Left kidney (tissue), 8 donors: ENCODE measurements at places on chromosomes 5 and 9. TPM values are rescaled to one million over a fixed set of nuclear protein-coding genes. Genes with fewer than 3 reads are reported as not detected.

The INIP gene
- polyA plus RNA-seq, result 35.7 TPM

The SPRY4 gene
- 30.1 TPM for polyA plus RNA-seq

The ANKH gene
- 10.5 TPM for polyA plus RNA-seq

The PCDHGB3 gene
- 2.8 TPM for polyA plus RNA-seq

The AGXT2 gene
- polyA plus RNA-seq, result 45.6 TPM

DNA sequence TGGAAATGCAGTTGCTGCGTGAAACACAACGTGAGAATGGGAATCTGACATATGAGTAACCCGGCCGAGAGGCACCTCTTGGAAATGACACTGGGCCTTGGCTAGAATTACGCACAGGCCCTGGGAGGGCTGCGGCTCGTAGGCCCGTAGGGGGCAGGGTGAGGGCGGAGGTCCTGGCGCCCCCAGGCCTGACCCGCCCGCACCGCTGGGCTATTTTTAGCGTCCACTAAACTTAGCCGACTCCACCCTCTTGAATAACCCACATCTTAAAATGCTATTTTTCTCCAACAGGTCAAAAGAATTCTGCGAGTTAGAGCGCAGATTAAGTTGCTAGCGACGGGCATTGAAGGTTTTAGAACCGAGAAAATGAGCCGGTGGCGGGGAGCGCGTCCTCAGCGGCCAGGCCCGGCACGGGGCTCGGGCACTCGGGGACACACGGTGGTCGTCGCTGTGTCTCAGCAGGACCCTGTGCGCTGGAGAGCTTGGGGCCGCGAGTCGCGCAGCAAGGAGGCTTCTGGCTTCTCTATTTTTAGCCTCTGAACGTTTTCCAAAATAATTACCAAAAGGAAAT lies 168.5 kb downstream of the AUH start:
- DNase-seq, result peak; percentile 68

GRCh38 chr5:122181863-122182262 lies 52.5 kb downstream of the ZNF474 start:
- DNase-seq, result no peak

GRCh38 chr5:177491429-177491945 lies 5.9 kb downstream of the PDLIM7 start:
- no peak for DNase-seq

DNA sequence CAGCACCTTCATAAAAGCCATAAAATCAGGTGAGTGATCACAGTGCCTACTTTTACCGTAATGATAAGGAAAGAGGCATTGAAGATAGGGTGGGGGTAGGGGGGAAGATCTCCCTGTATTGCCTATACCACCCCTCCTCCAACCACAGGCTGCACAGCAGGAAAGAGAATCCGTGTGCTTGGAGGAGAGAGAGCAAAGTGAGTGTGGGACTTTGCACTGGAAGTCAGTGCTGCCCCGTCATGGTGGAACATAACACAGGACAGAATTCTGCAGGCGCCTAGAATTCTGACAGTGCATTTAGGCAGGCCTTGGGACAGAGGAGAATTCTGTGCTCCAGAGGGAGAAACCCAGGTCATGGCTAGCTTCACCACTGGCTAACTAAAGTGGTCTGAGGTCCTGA lies 3.5 kb upstream of the C5 start:
- no peak for DNase-seq

DNA sequence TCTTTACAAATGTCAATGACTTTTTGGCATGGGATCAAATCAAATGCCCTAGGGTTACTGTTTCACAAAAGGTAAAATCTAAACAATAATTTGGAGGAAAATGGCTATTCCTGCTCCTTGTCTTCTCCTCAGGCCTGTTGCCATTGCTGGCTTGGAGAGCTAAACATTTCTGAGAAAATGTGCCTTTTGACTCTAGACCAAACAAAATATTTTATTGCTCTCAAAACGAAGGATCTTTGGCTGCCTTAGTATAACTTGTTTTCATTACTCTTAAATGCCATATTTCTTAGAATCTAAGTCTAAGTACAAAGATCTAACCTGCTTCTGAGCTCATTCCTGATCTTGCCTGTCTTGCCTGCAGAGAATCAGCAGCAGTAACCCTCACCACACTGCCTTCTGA lies 116.6 kb downstream of the MUSK start:
- no peak for DNase-seq

DNA sequence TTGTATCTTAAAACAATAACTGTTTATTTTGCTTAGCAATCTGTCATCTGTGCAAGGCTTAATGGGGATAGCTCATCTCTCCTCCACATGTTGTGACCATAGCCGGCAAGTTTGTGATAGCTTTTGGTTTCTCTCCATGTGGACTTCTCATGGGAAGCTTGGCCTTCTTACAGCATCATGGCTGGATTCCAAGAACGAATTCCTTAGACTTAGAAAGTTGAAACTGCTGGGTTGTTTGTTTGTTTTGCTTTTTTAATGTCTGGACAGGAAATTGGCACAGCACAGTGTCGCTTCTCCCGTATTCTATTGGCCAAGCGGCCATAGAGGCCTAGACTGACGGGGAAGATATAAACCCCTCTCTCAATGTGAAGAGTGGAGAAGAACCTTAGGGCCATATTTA lies 61.0 kb upstream of the PRDM9 start:
- peak; percentile 35 for DNase-seq

- DNase-seq, result peak; percentile 53
Observed at GRCh38 chr5:56211298-56211865, 21.7 kb downstream of the ANKRD55 start.

GRCh38 chr9:93656426-93657239 lies 80.2 kb downstream of the PHF2 start:
- no peak for DNase-seq

DNA sequence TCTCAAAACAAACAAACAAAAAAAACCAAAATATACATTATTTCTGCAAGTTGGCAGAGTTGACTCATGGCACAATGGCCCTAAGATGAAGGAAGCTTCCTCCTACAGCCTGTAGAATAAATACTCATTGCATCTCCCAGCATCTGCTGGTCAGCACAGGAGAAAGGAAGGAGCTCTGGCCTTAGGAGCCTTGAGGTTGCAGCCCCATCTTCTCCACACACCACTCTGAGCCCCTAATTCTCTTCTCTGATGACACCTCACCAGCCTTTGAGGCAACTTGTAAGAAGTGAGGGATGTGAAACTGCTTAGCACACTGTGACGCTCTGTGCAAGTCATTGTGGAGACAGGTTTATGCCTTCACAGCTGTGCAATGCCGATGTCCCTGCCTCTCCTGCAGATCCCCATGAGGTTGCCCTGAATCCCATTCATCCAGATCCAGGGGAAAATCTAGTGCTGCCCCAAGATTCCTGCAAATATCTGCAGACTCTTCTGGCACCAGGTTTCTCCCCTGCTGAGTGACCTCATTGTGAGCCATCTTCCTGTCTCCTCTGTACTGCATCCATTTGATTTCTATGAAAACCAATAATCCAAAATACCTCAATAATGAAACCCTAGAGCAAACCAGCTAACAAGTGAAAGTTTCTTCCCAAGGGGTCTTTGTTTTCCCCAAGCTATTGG lies 65.3 kb upstream of the TGFBR1 start:
- no peak for DNase-seq

DNA sequence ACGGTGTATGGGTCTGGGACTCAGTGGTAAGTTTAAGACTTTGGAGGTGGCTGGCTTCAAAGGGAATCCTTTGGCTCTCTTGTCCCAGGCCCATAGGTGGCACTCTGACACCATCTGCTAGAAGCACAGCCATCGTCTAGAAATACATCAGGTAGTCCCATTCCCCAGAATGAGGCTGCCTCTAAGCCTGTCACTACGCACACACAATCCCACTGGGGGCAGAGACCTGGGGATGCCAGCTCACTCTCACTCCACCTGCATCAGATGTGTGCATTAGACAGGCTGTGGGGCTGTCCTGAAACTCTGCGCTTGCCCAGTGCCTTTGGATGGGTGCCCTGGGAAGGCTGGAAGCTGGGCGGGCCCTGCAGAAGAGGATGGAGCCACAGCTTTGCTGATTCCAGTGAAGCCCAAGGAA lies 127.5 kb upstream of the PANK3 start:
- DNase-seq, result peak; percentile 59

GRCh38 chr9:94622087-94622800 lies 17.1 kb downstream of the FBP1 start:
- no peak for DNase-seq

DNA sequence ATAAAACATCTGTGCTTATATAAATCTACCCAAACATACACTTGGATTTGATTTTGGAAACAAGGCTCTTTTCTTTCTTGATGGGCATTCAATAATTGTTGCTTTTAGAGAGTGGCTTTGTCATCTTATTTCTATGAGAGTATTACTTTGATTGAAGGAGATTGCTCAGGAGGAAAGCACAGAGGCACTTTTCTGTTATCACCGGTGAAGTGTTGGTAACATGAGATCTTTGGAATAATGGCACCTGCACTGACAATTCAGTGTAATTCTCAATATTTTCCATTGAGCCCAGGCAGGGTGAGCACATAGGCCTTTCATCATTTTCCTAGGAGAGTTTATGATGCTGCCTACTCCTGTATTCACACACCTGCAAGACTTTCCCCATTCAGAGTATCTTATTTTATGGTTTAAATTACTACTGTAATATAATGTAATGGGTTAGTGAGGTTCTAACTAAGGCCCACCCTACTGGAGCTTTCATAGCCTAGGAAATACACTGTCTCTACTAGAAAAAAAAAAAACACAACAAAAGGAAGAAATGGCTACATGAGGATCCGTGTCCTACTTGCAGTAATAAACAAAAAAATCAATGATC lies 244.3 kb downstream of the DENND1A start:
- DNase-seq, result no peak

DNA sequence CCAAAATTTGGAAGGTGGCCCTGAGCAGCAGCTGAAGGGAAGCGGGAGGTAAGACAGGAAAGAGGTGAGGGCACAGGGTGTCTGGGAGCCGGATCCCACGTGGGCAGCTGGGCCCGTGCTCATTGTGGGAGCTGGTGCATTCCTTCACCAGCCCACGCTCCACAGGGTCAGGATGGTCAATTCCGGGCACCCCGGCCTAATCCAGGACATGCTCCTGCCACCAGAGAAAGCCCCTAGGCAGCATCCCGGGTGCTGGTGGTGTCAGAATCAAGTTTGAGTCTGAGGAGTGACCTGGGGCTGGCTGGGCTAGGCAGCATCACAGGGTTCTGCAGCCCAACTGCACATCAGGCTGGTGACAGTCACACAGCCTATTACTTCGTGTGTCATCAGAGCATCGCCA lies 7.1 kb upstream of the PDCD6 start:
- DNase-seq, result no peak

DNA sequence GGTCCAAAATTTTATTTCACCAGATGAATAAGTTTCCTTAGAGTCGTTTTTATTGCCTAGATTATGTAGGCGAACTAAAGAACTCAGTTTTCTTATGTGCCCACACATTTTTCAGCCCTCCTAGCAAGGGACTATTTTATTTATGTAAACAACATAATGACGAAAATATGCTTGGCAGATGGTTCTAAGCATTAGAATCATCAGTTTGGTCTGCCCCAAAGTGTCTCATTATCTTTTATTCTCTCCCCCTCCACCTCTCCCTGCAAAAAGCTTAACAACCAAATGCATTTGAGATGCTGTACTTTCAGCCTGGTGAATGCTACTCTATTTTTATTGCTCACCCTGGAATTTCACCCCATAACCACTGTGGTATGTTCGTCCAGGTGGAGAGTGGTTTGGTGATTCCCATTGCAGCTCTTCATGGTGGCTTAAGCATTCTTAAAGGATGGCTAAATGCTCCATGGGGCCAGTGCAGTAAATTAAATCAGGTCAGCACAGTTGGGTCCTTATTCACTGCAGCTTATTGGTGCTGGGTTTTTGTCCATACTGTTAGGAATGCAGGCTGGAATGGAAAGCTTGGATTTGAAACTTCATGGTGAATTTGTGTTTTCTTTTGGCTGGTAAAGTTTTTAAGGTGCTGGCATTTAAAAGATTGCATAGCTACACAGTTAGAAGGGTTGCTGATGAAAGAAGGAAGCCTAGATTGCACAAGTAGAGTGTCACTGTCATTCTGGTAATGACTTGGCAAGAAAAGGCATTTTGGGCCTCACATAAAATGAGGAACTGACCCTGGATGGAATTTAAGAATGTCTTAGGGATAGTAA lies 39.2 kb downstream of the TLE4 start:
- no peak for DNase-seq

GRCh38 chr5:159096243-159096923 lies 3.3 kb downstream of the EBF1 start:
- no peak for DNase-seq

DNA sequence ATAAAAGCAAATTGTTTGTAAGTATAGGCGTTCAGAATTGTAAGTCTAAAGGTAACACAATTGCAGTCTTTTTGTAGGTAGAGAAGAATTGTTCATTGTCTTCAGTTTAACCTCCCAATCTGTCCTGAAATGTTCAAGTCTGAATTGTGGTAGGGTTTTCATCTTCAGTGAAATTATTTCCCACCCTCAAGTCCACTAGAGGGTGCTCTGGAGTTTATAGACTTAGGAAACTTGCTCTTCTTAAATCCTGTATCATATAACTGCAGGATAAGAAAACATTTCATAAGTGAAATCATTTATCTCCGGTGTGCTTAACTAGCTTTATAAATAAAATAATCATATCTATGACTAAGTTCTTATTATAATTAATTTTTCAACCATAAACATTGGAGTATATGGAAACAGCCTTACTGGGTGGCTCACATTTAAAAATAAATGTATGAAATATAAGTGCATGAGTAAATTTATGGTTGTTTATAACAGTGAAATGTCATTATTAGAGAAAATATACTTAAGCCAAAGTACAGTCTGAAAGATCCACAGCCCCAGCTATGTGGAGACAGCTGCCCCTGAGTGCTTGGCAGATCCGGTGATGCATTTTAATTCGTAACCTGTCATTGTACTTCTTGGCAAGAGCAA lies 182.4 kb upstream of the OTULINL start:
- peak; percentile 75 for DNase-seq

- no peak for DNase-seq
Observed at GRCh38 chr9:16575142-16575985, 295.1 kb downstream of the BNC2 start.

DNA sequence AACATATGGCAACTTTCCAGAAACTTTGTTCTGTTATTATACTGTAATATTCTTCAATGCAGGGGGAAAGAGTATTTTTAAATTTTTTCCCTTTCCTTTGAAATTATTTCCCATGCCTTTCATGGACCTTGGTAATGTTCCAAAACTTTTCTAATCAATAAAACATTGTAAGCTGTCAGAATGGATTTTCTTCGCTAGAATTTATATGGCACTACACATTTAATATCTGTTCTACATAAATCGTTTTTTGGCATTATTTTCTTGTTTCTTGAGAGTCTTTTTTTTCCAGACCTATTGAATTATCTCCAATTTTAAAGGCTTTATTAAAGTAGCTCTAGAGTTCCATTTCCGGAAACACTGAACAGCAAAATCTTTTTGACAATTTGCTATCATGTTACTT lies 249.0 kb downstream of the TMEM167A start:
- DNase-seq, result no peak

DNA sequence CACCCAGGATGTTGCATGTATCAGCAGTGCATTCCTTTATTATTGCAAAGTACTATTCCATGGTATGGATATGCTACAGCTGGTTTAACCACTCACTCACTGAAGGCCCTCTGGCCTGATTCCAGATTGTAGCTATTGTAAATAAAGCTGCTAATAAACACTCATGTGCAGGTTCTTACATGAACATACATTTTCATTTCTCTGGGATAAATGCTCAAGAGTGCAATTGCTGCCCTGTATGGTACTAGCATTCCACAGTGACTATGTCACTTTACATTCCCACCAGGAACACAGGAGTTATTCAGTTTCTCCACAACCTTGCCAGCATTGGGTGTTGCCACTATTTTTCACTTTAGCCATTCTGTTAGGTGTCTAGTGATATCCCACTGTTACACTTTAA lies 267.6 kb downstream of the SPOCK1 start:
- DNase-seq, result no peak

GRCh38 chr5:156326718-156327259 lies at the start of gene SGCD:
SGCD (plus strand) TSS chr5:156327164.
- no peak for DNase-seq

GRCh38 chr9:94638335-94639060 lies 820 bp downstream of the FBP1 start:
- DNase-seq, result no peak
